RCC 7860 (cell line): ENCODE measurements at places on chromosomes 2 and 18.
A peak's percentile ranks its signal among the peaks of the same experiment; 100 is the strongest.

DNA sequence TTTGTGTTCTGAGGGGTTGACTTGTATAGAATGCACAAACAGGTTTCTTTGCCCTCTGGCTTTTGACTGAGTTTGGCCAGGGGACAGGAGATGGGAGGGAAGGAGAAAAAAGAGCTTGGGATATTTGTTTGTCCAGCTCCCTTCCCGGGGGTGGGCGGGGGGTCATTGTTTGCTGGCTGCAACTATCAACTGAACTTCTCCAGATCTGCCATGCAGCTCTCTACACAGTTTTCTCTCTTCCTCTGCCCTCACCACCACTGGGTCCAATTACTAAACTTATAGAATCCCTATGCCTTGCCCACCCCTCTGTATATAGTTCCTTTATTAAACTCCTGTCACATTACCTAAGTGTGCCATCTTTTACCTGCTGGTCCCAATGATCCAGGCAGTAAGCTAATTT lies 32.8 kb upstream of the CHN1 start:
- DNase-seq = no peak

DNA sequence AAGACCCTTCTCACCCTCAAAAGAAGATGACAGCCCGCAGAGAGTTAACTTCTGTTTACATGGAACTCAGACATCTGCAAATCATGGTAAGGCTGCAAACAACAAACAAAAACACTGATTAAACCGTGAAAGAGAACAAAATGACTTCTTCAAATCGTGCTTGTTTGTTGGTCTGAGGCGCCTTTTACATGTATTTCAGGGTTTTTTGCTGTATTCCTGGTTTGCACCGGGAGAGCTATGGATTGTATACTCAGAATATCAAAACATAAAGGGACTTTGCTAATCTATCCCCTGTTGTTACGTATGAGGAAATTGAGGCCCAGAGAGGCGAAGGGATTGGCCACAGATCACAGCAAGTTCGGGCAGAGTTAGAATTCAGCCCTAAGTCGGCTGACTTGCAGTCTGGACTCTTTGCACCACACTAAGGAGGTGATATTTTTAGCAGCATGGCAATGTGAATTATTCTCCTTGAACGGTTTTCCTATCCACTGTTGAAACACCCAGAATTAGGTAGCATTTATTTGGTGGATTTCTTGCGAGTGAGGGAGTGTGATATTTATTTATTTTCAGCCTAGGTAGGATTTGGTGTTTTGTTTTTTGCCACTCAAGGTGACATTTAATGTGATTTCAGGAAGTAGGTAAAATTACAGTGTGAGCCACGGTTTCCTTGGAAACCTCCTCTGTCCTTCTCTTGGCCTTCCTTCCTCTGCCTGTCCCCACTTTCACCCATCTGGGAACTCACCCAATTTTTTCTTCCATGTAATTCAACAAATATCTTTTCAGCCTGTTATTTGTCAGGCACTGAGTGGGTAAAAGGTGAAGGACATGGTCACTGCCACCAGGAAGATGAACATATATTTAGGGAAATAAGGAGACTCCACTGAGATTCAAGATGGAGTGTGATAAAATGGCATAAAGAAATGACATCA lies 980 bp upstream of the PDE6D start:
- no peak for DNase-seq

GRCh38 chr2:100376836-100377235 lies 40.6 kb downstream of the CHST10 start:
- DNase-seq = no peak

DNA sequence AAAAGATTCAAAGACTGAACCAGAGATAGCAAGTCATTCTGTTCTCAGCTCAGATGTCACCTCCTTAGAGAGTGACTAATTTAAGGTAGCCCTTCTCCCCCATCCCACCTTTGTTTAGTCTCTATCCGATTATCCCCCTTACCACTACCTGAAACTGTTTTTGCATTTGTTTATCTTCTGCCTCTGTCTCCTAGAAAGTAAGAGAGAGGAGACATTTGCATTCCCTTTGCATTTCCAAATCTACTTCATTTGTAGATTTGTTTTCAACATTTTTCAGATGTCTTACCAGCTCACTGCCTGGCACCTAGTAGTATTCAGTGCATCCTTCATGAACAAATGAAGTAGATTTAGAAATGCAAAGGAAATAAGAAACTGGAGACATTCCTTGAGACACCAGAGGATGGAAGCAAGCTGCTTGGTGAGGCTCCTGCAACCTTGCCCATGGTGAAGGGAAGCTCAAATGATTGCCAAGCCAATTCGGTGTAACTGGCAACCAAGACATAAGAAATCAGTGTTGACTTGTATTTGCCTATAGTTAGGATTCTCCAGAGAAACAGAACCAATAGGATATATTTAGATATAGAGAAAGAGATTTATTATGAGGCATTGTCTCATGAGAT lies 385.7 kb downstream of the STK39 start:
- DNase-seq = no peak

DNA sequence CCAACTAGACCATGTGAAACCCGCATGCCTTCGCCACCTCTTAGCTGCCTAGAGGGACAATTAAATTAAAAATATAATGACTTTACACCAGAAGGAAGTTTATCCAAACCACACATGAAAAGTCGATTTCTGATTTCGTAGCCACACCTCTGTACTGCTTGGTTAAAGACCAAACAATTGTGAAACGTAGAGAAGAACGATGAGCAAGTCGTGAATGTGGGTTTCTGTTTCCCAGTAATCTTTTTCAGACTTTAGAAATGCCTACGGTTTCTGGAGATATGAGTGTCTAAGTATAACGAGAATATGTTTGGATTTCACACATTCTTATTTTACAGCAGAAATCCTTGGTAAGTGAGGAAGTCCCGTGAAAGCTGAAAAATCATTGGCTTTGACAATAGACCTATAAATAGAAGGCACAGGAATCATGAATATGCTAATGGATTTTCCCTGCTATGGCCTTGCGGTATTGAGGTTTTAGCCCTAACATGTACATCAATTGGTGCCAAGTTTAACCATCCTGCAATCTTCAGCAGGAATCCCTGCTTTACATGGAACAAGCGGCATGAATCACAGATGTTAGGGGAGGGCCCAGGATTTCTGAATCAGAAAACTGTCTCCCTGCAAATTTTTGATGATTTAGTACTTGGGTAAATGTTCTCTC lies 105.6 kb downstream of the TTC32 start:
- DNase-seq = peak; percentile 66

- DNase-seq = no peak
Measured at GRCh38 chr2:148578493-148578884, 66.1 kb upstream of the EPC2 start.

- DNase-seq = no peak
Measured at GRCh38 chr2:95061119-95061512, 35.6 kb downstream of the MAL start.

- DNase-seq = no peak
Measured at GRCh38 chr2:202599911-202600310, 34.9 kb upstream of the FAM117B start.
